ENCODE measurements at places on chromosomes 3 and 15.

GRCh38 chr3:8446845-8447244 is 54.8 kb upstream of the LMCD1 start:
- DNase-seq = no peak
- H3K27ac ChIP-seq = no peak overlapping the region
- no peaks in the 10 kb centered on the region for H3K36me3 ChIP-seq
- H3K4me3 ChIP-seq = no peak overlapping the region

- DNase-seq = no peak
- H3K36me3 ChIP-seq = no peaks in the 10 kb centered on the region
- H3K27me3 ChIP-seq = no peaks in the 10 kb centered on the region
- H3K4me1 ChIP-seq = no peaks in the 10 kb centered on the region
- H3K27ac ChIP-seq = no peak overlapping the region
Measured at GRCh38 chr15:52424856-52425431, 103.7 kb downstream of the MYO5A start.

- no peaks in the 10 kb centered on the region for H3K36me3 ChIP-seq
- H3K4me1 ChIP-seq = no peaks in the 10 kb centered on the region
- no peak for DNase-seq
- H3K27me3 ChIP-seq = no peaks in the 10 kb centered on the region
- H3K27ac ChIP-seq = no peak overlapping the region
Measured at GRCh38 chr15:71662306-71662705, 148.0 kb upstream of the NR2E3 start.

GRCh38 chr3:117786349-117786748 is 1076.8 kb downstream of the TUSC7 start:
- H3K27ac ChIP-seq = no peak overlapping the region
- no peaks in the 10 kb centered on the region for H3K27me3 ChIP-seq
- DNase-seq = no peak
- H3K36me3 ChIP-seq = no peaks in the 10 kb centered on the region
- peaks cover 1% of the 10 kb centered on the region for H3K4me1 ChIP-seq

DNA sequence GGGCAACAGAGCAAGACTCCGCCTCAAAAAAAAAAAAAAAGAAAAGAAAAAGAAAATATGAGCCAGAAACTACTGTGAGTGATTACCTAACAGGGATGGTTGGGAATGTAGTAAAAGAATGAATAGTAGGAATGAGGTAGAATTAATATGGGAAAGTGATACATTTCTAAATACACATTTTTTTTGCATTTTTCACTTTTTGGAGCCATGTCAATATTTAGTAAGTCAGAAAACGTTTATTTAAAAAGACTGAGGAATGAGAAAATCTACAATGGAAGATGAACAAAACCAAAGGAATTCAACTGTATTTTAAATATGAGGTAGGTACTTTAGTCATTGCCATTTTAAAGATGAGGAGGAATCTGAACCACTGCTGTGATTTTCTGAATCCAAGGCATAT is 817.2 kb upstream of the CADM2 start:
- H3K27me3 ChIP-seq = no peaks in the 10 kb centered on the region
- no peaks in the 10 kb centered on the region for H3K4me1 ChIP-seq
- H3K36me3 ChIP-seq = no peaks in the 10 kb centered on the region

DNA sequence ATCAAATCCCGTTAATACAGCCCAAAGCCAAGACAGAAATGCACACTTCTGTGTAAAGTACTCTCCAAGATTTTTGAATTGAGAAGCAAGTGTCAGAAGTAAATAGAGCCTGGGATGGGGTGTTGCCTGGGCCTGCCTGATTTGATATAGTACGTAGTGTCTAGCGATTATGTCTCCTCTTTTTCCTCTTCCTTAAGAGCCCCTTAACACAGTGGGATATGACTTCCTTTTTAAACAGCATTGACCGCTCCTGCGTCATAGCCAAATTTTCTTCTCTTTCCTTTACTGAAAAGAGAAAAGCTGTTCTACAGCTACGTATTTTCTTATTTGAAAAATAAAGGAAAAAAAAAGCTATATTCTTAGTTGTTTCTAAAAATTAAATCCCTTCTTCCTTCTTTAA is 97.7 kb downstream of the PLCL2 start:
- H3K4me3 ChIP-seq = no peak overlapping the region
- DNase-seq = no peak
- H3K36me3 ChIP-seq = no peaks in the 10 kb centered on the region

GRCh38 chr3:97687734-97688133 is 76.8 kb upstream of the ARL6 start:
- no peaks in the 10 kb centered on the region for H3K27me3 ChIP-seq
- H3K27ac ChIP-seq = no peak overlapping the region

- H3K27me3 ChIP-seq = no peaks in the 10 kb centered on the region
- H3K4me3 ChIP-seq = no peak overlapping the region
- H3K36me3 ChIP-seq = no peaks in the 10 kb centered on the region
- no peak for DNase-seq
Measured at GRCh38 chr3:145422556-145422955, 738.4 kb downstream of the PLOD2 start.

DNA sequence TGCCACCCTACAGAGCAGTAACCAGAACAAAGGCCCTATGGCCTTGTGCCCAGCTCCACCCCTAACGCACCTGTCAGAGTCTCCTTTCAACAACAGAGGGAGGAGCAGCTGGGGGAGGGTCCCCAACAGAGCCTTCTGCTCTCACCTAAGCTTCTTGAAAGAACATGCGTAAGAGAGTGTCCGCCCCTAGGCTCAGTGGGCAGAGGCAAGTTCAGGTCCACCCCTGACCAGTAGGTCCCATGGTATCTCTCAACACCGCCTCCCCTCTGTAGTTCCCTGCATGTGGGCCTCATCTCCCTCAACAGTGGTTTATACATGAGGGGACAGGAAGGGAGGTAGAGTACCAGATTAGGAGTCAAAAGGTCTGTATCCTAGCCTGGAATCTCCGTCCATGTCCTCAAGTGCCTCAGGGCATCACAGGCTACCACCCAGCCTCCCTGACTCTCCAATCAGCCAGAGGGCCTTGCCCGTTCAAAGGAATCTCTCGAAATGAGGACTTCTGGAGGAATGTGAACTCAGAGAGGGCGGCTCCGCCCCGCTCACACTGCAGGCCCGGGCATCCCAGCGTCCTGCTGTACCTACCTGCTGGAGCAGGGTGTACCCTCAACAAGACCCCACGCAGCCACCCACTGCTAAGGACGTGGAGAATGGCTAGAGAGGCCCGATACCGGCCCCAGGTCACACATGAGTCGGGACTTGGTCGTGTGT is 680 bp downstream of the POC1A start:
- H3K4me1 ChIP-seq = 0 out of 2 replicates have a peak, but pooled peaks cover 1% of the 10 kb centered on the region
- H3K36me3 ChIP-seq = peaks cover 15% of the 10 kb centered on the region
- no peaks in the 10 kb centered on the region for H3K27me3 ChIP-seq
- DNase-seq = peak; percentile 18

- H3K4me3 ChIP-seq = no peak overlapping the region
- no peaks in the 10 kb centered on the region for H3K36me3 ChIP-seq
- no peaks in the 10 kb centered on the region for H3K4me1 ChIP-seq
Measured at GRCh38 chr3:173502983-173503568, 105.5 kb downstream of the NLGN1 start.

GRCh38 chr15:98292442-98293240 is 332.1 kb downstream of the ARRDC4 start:
- no peaks in the 10 kb centered on the region for H3K4me1 ChIP-seq
- DNase-seq = peak; percentile 70
- H3K27me3 ChIP-seq = no peaks in the 10 kb centered on the region
- peak overlapping the region; percentile 35 for H3K4me3 ChIP-seq
- no peaks in the 10 kb centered on the region for H3K36me3 ChIP-seq
